Thoracic aorta (tissue), 2 donors: ENCODE measurements at places on chromosomes 2 and 18. TPM values are rescaled to one million over a fixed set of nuclear protein-coding genes. Genes with fewer than 3 reads are reported as not detected.

Gene DSC2
- 2.7 TPM for total RNA-seq

Gene FABP1
- total RNA-seq: not detected

Gene ST6GAL2
- total RNA-seq: 71.1 TPM

DNA sequence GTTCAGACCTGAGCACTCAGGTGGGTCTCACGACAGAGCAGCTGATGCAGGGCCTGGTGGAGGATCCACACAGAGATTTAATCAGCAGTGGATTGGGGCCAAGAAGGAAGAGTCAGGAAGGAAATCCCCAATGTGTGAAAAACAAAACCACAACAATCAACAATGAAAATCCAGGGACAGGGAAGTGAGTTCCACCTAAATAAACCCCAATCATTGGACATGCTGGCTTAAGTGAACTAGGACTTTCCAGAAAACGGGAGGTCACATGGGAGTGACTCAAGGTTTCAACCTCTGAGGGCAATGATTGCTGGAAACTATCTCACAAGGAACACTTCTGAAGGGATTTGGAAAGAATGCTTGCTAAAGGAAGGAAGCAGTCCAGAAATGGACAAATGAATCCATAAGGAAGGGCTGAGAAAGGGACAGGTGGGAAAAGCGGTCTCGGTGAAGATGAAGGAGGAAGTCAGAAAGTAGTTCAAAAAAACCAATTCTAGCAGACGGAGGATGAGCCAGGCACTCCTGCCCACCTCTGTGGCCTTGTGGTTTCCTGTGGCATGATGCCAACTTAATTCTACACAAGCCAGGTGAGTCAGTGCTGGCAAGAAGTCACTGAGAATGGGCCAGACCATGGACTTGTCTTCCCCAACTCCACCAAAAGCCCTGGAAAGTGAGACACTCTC lies 15.4 kb upstream of the XDH start:
- H3K4me3 ChIP-seq: no peak overlapping the region
- H3K4me1 ChIP-seq: no peaks in the 10 kb centered on the region
- H3K27ac ChIP-seq: no peak overlapping the region
- DNase-seq: no peak

DNA sequence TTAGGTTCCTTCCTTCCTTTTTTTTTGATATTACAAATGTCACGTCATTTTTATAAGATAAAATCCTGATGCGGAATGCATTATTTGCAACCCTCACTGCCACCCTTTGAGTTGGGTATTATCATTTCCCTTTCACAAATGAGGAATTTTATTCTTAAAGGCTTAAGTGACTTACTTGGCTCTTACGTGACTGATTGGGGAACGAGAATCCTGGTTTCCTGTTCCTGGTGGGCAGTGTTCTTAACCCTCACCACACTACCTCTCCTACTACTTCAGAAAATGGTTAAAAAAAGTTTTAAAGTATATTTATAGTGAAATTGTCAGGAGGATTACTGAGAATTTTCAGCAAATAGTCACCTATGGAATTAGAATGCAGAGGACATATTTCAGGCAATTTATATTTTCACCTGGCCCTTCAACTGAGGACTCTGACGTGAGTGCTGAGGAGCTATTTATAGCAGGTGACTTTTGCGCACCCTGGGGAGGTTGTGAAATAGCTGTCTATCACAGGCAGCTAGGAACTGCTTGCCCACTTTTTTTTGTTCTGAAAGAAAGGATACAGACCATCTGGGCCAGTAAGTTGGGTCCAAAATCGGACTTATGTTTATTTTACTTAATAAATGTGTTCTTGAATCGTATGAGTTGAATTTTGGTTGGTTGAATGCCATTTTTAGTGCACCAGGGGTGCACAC lies 18.7 kb upstream of the RASGRP3 start:
- peak overlapping the region; percentile 1 for H3K4me3 ChIP-seq
- no peak for DNase-seq
- H3K4me1 ChIP-seq: peaks cover 21% of the 10 kb centered on the region
- H3K27ac ChIP-seq: no peak overlapping the region
- no peaks in the 10 kb centered on the region for H3K27me3 ChIP-seq
- H3K36me3 ChIP-seq: no peaks in the 10 kb centered on the region

DNA sequence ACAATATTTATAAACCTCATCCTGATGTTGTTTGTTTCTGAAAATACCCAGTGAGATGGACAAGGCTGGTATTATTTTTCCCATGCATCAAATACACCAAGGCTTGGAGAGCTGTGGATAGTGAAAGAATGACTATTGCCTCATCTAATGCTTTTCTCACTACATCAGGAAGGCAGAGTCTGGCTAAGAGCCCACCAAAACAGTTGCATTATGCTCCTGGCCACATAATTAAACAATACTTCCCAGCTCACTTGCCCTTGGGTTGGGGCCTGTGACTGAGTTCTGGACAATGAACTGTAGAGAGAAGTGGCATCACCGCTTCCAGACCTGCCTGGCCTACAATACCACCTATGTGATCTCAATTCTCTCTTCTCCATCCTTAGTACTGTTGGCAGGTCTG lies 46.4 kb upstream of the REEP1 start:
- no peaks in the 10 kb centered on the region for H3K36me3 ChIP-seq
- H3K4me1 ChIP-seq: no peaks in the 10 kb centered on the region
- no peak overlapping the region for H3K27ac ChIP-seq
- no peak overlapping the region for H3K4me3 ChIP-seq
- DNase-seq: no peak

GRCh38 chr2:71662665-71663394 lies 209.5 kb downstream of the DYSF start:
- no peaks in the 10 kb centered on the region for H3K27me3 ChIP-seq
- no peak overlapping the region for H3K4me3 ChIP-seq
- no peak overlapping the region for H3K27ac ChIP-seq
- no peaks in the 10 kb centered on the region for H3K4me1 ChIP-seq

GRCh38 chr18:73944715-73945114 lies 202.9 kb downstream of the FBXO15 start:
- H3K4me1 ChIP-seq: no peaks in the 10 kb centered on the region
- no peak overlapping the region for H3K4me3 ChIP-seq
- no peaks in the 10 kb centered on the region for H3K36me3 ChIP-seq
- no peak overlapping the region for H3K27ac ChIP-seq
- no peaks in the 10 kb centered on the region for H3K27me3 ChIP-seq
- no peak for DNase-seq

- H3K4me1 ChIP-seq: no peaks in the 10 kb centered on the region
- DNase-seq: no peak
- no peak overlapping the region for H3K4me3 ChIP-seq
These were observed 3.9 kb downstream of the C2orf72 start for GRCh38 chr2:231041061-231041689.
